DMS153 (cell line): ENCODE measurements at places on chromosomes 2 and 18.

DNA sequence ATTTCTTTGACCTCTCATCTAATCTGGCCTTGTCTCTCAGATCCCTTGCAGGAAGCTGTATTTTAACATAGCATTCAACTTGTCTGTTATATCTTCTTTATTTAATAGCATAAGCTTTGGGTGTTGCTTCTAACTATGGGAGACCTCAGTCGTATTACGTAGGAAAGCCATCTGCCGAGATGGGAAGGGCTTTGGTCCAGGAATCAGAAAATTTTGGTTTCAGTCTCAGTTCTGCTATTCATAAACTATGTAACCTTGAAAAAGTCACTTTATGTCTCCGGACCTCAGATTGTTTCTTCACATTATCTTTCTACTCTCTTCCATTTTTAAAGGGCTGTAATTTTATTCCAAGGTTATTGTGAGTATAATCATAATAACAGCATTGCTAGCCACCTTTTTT is 297.7 kb downstream of the SATB2 start:
- no peak for DNase-seq

GRCh38 chr2:236982693-236983455 is 102.8 kb upstream of the COPS8 start:
- no peak for DNase-seq

DNA sequence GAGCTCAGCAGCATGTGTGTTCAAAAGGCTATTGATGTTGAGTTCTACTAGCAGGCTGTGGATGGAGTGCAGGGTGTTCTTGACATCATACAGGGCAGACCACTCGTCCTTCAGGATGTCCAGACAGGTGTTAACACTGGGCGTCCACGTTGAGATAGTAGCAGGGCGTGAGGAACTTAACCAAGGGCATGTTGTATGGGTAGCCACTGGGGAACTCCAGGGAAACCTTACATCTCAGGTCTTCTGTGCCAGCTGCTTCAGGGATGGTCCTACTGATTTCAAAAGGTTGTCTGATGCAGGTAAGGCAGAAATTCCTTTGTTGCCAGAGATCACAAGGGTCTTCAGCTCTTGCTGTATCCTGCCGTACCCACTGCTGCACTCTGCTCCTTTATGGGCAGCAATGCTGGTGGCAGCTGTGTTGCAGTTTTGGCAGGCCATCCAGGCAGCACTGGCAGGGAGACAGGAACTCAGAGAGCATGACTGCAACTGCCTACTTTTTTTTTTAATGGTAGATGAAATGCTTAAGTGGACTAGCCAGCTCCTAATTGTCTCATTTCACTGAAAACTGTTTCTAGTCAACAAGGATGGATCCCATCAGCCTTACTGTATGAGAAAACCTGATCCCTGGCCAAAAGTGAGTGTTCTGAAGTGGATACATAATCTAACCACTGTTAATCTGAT is 32.4 kb upstream of the RBBP8 start:
- no peak for DNase-seq

GRCh38 chr2:128410035-128410757 is 91.5 kb upstream of the HS6ST1 start:
- no peak for DNase-seq

GRCh38 chr18:46497129-46497528 is 159.9 kb downstream of the LOXHD1 start:
- DNase-seq: no peak

DNA sequence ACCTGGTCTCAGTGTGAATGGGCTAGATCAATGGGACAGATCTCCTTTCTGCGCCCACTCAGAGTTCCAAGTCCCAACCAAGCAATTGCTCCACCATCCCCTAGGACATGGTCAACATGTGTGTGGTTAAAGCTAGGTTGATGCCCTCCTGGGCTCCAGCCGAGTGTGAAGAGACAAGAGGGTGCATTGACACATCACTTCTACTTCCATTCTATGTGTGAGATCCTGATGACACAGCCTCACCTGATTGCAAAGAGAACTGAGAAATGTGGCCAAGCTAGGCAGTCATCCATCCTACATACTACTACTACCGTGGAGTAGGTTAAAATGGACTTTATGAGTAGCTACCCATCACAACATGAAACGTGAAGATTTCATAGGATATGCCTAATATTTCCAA is 106.8 kb downstream of the NCKAP5 start:
- no peak for DNase-seq
